Lung (tissue), 17 donors: ENCODE measurements at places on chromosomes 6 and 20. TPM values are rescaled to one million over a fixed set of nuclear protein-coding genes. Genes with fewer than 3 reads are reported as not detected.
A peak's percentile ranks its signal among the peaks of the same experiment; 100 is the strongest.

Gene WASF1
- 3.8 TPM for polyA plus RNA-seq

Gene PHACTR1
- 16.3 TPM for polyA plus RNA-seq

DNA sequence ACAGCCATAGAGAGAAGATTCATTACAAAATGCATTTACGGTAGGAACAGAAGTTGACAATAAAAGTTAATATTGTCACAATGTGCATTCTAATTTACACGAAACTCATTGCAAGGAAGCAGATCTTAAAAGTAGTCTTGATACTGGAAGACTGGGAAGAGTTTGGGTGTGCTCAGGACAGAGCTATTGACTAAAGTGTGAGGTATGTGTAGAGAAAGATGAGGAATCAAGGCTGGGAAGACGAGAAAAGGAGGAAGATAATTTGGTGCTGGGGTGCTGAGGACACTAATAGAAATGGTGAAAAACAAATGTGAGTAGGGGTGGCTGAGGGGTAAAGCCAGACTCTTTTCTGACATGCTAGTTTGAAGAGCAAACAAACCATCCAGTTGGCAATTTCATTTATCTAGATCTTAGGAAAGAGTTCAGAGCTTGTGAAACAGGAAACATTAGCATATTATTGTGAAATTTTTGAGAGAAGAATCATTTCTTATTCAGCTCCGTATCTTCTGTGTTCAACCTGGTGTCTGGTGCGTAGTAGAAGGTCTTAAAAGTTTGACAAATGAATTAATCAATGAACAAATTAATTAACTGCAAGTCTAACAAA lies 72.7 kb downstream of the ELOVL4 start:
- H3K4me3 ChIP-seq, result no peak overlapping the region
- H3K27me3 ChIP-seq, result no peaks in the 10 kb centered on the region
- no peak for DNase-seq
- H3K27ac ChIP-seq, result no peak overlapping the region

DNA sequence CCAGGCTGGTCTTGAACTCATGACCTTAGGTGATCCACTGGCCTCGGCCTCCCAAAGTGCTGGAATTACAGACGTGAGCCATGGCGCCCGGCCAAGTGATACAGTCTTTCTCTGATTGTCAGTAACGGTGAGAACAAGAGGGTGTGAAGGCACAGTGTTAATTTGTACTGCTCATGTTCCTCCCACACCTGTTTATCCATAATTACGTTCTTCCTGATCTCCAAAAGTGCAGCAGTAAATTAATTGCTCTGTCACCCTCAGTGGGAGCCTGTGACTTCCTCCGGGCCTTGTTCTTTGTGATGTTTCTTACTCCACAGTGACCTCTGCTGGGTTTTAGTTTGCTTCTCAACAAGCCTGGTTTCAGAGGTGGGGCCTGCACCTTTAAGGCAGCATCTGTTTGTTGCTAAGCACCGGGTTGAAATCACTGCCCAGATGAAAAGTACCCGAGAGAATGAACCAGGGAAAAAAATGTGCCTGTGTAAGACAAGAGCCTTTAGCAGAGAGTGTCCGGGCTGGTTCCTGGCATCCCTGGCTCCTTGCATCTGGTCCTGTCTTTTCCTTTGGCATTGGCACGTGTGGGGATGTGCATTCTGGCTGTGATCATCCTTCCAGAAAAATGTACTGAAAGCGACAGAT lies 89.1 kb upstream of the CLDN20 start:
- H3K4me1 ChIP-seq, result no peaks in the 10 kb centered on the region
- H3K36me3 ChIP-seq, result no peaks in the 10 kb centered on the region
- no peak overlapping the region for H3K4me3 ChIP-seq
- peak; percentile 85 for DNase-seq

- H3K27me3 ChIP-seq, result peaks cover 4% of the 10 kb centered on the region
- no peak overlapping the region for H3K4me3 ChIP-seq
Measured at GRCh38 chr6:31396422-31397152, 6.8 kb upstream of the MICA start.

DNA sequence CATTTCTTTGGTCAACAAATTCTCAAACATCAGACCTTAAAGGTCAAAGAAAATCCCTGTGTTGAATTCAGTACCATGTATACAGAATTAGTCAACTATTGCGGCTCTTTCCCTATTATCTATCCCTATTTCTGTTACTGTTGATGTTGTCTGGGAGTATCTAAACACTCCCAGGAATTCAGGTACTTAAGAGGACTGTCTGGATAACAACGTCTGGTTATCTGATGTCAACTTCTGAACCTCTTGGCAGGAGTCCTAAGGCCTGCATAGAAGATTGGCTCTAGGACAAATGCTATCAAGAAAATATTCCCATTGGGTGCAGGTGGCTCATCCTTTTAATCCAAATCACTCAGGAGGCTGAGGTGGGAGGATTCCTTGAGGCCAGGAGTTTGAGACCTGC lies 255.6 kb downstream of the KHDC1L start:
- H3K4me1 ChIP-seq, result no peaks in the 10 kb centered on the region
- DNase-seq, result no peak
- no peak overlapping the region for H3K4me3 ChIP-seq
- no peak overlapping the region for H3K27ac ChIP-seq
- no peaks in the 10 kb centered on the region for H3K27me3 ChIP-seq

- no peak overlapping the region for H3K4me3 ChIP-seq
- no peaks in the 10 kb centered on the region for H3K27me3 ChIP-seq
- peaks cover 8% of the 10 kb centered on the region for H3K36me3 ChIP-seq
- H3K27ac ChIP-seq, result no peak overlapping the region
- no peaks in the 10 kb centered on the region for H3K4me1 ChIP-seq
Measured at GRCh38 chr20:25011831-25012241, 19.3 kb upstream of the APMAP start.
